ENCODE measurements at places on chromosomes 7 and 10. TPM values are rescaled to one million over a fixed set of nuclear protein-coding genes. Genes with fewer than 3 reads are reported as not detected.

KLHL7 gene
- total RNA-seq, result 145 TPM

TMEM120A gene
- total RNA-seq, result 150 TPM

MRLN gene
- not detected for total RNA-seq

GDF10 gene
- 0.11 TPM for total RNA-seq

ANKMY2 gene
- total RNA-seq, result 40.6 TPM

HOXA3 gene
- total RNA-seq, result 0.25 TPM

All from heart right ventricle (tissue), 16 donors.